A673 (cell line): ENCODE measurements at places on chromosomes 7 and 10.

DNA sequence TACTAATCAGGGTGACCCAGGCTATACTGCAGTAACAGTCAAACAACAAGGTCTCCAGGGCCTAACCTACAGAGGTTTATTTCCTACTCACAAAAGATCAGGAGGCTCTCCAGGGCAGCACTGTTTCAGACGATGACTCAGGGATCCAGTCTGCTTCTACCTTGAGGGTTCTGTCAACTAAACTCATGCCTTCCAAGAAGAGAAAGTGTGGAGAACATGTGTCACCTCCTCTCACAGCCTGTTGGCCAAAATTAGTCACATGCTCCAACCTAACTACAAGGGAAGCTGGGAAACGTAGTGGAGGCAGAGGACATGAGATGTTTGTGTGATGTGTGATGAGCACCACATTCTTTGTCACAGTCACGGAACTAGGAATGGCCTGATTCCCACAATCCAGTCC, 14.7 kb upstream of the INA start:
- no peak for DNase-seq

GRCh38 chr10:117366741-117367140, 8.5 kb downstream of the PDZD8 start:
- DNase-seq = no peak

DNA sequence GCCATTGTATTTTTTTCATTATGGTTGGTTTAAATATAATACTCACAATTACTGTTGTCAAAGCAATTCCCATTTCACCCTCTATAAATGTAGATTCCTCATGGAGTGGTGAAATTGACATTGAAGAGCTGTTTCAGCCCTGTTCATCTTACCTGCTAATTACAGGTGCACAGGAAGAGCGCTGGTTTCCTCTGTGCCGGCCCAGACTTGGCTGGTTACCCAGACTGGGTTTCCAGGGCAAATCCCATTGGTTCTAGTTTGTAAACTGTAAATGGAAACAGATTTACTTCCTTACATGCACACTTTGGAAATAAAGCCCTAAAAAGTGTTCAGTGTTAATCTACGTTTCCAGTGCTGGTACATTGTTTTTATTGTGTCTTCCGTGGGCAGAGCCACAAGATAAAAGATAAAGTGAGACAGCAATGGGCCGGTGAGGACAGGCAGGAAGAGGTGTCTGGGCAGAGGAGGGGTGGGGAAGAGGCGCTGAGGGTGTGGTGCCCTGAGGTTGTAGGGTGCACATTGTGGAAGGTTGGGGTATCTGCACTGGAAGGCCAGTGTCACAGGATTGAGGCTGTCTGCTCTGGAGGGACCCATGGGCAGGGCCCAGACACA, 71.6 kb upstream of the ZPBP start:
- DNase-seq = no peak

DNA sequence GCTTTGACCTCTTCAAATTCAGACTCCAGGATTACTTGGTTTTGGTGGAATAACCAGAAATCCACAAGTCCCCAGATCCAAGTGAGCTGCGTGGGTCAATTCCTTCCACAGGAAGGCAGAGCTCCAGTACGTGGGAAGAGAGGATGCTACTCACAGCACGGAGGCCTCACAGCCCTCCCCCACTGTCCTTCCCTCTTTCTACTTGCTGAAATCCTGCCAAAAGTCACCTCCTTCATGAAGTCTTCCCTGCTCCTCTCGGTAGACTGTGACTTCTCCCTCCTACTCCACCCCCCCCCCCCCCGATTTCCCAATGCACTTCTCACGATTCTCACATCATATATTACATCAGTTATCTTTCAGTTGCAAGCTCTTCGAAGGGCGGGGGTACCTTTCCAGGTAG, 12.3 kb downstream of the CAMK2G start:
- no peak for DNase-seq

- no peak for DNase-seq
Observed at GRCh38 chr7:155469311-155470185, 11.6 kb downstream of the EN2 start.

- DNase-seq = no peak
Observed at GRCh38 chr7:158075633-158076001, 512.0 kb downstream of the PTPRN2 start.

DNA sequence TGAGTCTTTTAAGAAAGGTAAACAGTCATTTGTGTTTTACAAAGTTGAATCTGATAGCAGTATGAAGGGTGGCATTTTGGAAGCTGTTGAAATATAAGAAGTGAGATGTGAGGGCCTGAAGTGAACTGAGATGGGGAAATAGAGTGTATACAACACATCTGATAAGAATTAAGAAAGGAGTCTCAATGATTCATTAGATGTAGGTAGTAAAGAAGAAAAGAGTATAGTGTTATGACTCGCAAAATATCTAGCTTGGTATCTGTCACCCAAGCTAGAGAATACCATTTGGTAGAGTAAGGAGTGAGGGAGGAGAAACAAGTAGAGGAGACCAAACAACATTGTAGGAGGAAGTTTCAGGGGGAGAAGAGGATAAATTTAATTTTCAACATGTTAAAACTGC, 5.3 kb downstream of the PTPN12 start:
- DNase-seq = no peak

DNA sequence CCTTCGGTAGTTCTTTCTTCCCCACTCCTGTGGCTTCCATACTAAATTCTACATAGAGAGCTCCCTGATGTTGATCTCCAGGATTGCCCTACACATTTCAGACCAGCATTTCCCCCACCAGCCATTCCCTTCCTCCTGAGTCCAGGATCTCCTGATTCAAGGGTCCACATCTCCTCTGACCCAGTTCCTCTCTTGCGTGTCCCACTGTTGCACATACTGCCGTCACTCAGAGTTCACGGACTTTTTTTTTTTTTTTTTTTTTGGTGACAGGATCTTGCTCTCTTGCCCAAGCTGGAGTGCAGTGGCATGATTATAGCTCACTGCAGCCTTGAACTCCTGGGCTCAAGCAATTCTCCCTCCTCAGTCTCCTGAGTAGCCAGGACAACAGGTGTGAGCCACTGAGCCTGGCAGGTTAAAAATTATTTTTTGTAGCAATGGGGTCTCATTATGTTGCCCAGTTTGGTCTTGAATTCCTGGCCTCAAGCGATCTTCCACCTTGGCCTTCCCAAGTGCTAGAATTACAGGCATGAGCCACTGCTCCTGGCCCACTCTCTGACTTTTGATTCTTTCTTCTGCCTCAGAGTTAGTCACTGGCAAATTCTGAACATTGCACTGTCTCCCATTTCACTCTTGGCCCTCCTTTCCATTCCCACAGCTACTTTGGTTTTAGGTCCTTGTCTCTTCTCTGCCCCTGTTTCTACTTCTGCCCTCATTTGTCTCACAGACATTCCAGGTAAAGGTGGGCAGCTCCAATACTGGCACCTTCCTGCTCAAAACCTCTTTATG, 29.6 kb upstream of the ZRANB1 start:
- DNase-seq = no peak

DNA sequence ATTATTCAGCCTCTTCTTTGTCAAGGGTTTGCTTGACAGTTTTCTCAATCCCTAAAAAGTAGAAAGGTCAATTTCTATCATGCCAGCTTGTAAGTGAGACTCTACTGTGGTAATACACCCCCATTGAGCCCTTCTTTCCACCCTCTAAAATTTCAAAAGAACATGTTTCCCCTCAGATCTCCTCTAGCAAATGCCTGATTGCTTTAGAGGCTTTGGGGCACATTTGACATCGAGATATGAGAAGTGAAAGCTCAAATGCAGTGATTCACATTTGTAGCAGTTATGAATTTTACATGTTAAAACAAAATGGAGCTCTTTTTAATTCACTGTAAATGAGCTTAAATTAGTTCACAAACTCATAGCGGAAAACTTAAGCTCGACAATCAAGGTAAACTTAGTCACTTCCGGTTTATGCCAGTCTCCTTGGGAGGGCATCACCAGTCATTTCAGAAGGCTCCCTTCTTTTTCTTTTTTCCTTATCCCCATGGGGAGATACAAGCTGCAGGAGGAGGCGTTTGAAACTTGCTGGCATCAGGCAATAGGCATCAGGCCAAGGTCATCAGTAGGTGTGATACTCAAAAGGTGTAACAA, 55.3 kb upstream of the ADO start:
- DNase-seq = no peak

- DNase-seq = no peak
Observed at GRCh38 chr7:106064316-106064715, 47.8 kb downstream of the SYPL1 start.

DNA sequence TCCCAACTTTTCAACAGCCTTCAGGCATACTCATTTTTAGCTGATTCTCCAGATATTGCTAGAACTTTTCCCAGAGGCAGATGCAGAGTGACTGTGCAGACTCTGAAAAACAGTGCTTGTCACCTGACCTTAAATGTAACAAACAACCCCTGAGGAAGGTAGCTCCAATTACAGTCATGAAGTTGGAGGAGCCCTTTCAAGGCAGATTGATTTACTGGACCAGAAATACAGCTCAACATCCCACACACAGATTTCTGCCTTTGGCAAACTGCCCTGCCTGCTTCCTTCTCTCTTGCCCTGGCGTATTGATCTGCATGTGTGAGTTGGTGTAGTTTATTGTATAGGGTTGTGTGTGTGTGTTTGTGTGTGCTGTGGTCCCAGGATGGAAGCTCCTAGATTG, 38.5 kb downstream of the PYROXD2 start:
- no peak for DNase-seq

- no peak for DNase-seq
Observed at GRCh38 chr10:87594864-87595263, 64.8 kb upstream of the PAPSS2 start.

DNA sequence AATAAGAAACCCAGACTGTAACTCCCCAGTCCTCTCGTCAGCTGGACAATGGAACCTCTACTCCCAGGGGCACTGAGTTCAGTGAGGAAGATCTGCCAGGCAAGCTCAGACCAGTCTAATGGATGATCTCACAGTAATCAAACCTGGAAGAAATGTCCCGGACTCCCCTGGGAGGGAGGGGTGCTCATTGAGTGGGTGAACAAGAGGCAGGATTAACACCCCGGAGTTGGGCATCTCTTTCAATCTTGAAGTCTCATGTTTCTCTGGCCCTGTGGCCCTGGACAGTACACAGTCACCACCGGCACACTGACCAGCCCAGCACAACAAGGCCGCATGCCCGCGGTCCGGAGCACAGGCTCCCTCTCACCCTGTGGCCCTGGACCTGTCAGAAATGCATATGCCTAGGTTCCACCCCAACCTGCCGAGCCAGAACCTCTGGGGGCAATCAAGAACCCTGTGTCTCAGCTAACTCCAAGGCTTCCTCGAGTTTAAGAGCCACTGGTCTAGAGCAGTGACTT, 27.8 kb downstream of the CXCL12 start:
- no peak for DNase-seq

- no peak for DNase-seq
Observed at GRCh38 chr10:46292573-46293023, 5.8 kb downstream of the ANTXRL start.

DNA sequence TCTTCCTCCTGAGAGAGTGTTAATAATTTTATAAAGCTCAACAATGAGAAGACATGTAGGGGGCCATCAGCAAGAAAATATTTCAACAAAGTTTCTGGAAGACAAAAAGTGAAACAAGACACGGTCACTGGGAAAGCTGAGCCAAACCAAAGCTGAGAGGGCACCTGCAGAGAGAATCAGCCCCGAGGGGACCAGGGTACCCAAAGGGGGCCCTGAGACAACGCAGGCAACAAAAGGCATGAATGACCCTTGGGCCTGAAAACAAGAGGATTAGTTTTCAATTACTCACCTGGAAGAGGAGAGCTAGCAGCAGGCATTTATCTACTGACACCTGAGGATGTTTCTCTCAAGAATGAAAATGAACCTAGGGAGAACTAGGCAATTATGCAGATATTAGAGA, 461.2 kb upstream of the MGMT start:
- DNase-seq = no peak

- no peak for DNase-seq
Observed at GRCh38 chr7:55105952-55106351, 87.1 kb downstream of the EGFR start.

GRCh38 chr10:75548356-75548755, 116.9 kb downstream of the LRMDA start:
- no peak for DNase-seq

GRCh38 chr10:21668831-21669230, 134.8 kb downstream of the MLLT10 start:
- no peak for DNase-seq

DNA sequence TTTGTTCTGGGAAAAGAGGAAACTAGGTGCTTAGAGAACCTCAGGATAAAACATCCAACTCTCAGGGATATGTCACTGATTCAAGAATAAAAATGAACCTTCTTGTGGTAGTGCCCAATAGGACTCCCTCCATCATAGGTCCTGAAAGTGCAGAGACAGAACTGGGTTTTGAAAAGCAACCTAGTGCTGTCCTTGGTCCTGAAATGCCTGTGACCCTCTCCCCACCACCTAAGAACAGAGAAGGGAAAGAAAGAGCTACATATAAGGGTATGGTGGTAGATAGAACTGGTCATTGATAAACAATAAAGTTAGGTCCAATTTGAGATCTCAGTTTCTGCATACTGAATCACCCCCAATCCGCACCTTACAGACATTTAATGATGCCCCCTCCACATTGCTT, 953.3 kb downstream of the XPNPEP1 start:
- DNase-seq = peak; percentile 66

- DNase-seq = no peak
Observed at GRCh38 chr7:26461518-26461917, 169.9 kb downstream of the SNX10 start.

GRCh38 chr7:112302566-112302965, 96.1 kb downstream of the ZNF277 start:
- peak; percentile 23 for DNase-seq

- DNase-seq = no peak
Observed at GRCh38 chr7:35495377-35495776, 199.6 kb downstream of the HERPUD2 start.

DNA sequence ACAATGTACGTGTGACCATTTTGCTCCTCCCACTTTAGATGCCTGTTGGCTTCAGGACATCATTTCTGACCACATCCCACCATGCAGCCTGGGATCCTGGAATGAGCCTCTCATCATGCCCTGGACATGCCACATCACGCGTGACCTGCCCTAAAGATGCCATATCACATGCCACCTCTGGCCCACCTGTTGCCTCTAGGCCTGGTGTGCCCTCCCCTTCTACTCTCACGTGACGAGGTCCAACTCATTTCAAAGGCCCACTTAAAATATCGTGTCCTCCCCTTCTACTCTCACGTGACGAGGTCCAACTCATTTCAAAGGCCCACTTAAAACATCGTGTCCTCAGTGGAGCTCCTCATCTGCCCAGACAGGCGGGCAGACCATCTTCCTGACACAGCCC, 254.9 kb downstream of the TEX36 start:
- DNase-seq = no peak

GRCh38 chr10:44400541-44400940, 15.6 kb upstream of the CXCL12 start:
- DNase-seq = no peak

GRCh38 chr7:116730097-116731022, 58.4 kb downstream of the MET start:
- no peak for DNase-seq

GRCh38 chr10:121667948-121668313, 69.7 kb upstream of the FGFR2 start:
- no peak for DNase-seq

GRCh38 chr7:4234498-4234855, 447.6 kb upstream of the FOXK1 start:
- no peak for DNase-seq

GRCh38 chr7:157432541-157432956, 95.7 kb downstream of the DNAJB6 start:
- peak; percentile 87 for DNase-seq

GRCh38 chr7:17674166-17674942, 265.9 kb downstream of the SNX13 start:
- peak; percentile 14 for DNase-seq
